ENCODE measurements at places on chromosomes 1 and 21.

- no peak for DNase-seq
These were observed 63.7 kb downstream of the EDARADD start for GRCh38 chr1:236457775-236458174.

DNA sequence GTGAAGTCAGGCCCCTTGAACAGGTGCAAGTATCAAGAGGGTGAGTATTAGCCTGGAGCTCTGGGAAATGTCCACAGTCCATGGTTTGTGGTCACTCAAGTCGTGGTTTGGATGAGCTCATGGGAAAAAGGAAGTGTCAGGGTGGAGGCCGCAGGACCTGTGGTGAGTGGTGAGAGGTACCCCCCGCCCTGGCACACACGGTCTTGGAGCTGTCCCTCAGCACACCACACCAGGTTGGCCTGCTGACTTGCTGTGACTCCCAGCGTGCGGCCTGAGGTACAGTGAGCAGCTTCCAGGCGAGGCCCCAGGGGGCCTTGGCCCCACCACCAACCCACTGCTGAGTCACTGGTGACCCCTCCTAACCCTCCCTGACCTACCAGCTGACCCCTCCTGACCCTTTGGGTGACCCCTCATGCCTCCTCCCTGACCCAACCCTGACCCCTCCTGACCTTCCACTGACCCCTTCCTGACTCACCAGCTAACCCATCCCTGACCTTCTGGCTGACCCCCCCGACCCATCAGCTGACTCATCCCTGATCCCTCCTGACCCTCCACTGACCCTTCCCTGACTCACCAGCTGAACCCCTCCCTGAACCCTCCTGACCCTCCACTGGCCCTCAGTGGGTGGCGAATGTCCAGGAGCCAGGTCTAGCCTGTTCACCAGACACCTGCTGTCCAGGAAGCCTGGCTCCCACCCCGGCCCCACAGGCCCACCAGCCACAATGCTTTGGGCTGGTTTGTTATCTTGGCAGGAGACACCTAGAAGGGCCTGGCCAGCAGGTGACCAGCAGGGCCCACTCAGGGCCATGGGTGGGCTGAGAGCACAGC is 34.8 kb upstream of the RNF187 start:
- peak; percentile 3 for DNase-seq

DNA sequence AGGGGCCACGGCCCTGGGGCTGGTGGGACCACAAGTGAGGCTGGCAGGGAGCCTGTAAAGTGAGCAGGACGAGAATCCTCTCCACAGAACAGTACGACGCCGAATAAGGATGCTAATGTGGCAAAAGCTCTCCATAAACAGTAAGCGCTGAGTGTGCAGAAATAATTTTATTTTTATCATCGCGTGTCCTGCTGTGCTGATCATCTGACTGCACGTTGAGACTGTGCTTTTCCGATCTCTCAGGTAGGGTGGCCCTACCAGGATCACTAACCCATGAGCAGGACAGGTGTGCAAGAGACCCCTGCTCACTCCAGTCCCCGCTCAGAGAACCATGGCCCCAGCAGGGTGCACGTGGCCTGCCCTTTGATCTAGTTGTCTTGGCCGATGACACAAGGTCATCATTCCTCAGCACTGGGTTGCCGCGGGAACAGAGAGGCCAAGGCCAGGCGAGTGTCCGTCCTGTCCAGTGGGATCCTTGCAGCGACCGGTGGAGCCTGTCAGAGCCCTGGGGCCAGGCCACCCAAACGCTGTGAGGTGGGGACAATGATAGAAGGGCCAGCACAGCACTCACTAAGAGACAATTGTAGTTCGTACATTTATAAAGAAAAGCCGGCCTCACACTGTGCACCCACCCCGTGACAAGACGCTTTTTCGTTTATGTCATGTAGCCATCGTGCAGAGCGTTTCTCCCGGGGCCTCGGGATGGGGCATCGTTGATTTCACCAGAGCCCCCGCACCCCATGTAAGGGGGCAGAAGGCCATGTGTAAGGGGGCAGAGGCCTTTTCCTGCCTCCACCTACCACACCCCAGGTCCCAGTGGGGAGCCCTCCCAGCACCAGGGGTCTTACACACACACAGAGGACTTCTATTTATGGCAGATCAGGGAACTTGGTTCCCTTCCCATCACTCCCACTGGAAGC is 52.7 kb upstream of the ADARB1 start:
- no peak for DNase-seq

- DNase-seq, result no peak
These were observed 504.0 kb upstream of the OLFM3 start for GRCh38 chr1:102500758-102501157.

DNA sequence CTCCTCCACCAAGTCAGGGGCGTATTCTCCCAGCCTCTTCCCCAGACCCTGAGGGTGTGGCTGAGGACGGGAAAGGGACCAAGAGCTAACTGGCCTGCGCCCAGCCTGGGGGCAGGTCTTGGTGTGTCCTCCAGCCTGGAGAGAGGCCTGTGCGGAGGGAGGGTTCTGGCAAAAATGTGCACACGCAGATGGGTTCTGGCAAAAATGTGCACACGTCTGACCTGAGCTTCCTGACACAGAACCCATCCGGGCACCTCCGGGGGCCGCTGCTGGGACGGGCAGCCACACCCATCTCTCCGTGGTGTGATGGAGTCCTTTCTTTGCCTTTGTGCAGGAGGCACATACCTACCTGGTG is 23.1 kb upstream of the PKP1 start:
- DNase-seq, result no peak

GRCh38 chr1:197180252-197180878 is 33.9 kb upstream of the ASPM start:
- DNase-seq, result peak; percentile 86

GRCh38 chr1:21603177-21604138 is 65.7 kb downstream of the RAP1GAP start:
- no peak for DNase-seq

DNA sequence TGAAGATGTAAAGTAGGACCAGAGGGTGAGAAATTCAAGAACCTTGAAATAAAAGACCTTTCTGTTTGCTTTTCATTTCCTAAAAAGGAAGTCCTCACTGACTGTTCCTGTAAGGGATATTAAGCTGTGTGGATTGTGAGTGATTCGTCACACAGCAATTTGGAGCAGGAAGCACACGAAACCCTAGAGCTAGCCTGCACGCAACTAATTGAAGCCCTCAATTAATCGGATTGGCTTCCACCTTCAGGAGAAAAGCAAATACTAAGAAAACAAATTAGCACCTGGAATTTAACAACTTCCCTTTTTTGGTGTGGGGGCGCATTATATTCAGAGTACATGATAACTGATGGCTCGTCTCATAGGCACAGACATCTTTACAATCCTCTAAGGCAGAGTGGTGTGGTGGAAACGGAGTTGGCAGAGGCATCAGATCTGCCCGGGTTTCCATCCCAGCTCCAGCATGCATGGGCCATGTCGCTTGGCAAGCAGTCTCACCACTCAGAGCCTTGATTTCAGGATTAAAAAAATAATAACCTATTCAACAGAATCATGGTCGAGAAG is 95.2 kb downstream of the KCNJ15 start:
- DNase-seq, result peak; percentile 95

- DNase-seq, result no peak
These were observed 101.7 kb downstream of the NPHP4 start for GRCh38 chr1:5890346-5891106.

GRCh38 chr1:173823781-173824314 is 625 bp upstream of the DARS2 start:
- no peak for DNase-seq

GRCh38 chr1:207051191-207051943 is at the start of gene YOD1:
TSS of gene YOD1 (minus strand) at chr1:207051208. CDS start at chr1:207051030, 178 bp downstream.
- peak; percentile 89 for DNase-seq

GRCh38 chr1:67485046-67485811 is 55.0 kb upstream of the SERBP1 start:
- no peak for DNase-seq

GRCh38 chr1:40708750-40709099 is 17.2 kb downstream of the NFYC start:
- peak; percentile 90 for DNase-seq

DNA sequence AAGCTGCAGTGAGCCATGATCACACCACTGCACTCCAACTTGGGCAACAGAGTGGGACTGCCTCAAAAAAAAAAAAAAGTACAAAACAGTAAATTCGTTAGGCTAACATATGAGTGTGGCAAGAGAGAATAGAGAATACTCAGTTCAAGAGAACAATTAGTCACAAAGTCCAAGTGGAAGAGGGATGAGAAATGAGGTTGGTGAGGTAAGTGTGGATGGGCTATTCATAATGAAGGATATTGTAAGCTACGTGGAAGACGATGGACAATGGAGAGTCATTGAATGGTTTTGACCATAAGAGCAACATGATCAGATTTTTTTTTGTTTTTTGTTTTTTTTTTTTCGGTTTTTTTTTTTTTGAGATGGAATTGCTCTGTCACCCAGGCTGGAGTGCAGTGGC is 34.8 kb downstream of the WDTC1 start:
- DNase-seq, result no peak

- no peak for DNase-seq
These were observed 7.1 kb upstream of the NAV1 start for GRCh38 chr1:201531551-201532425.

DNA sequence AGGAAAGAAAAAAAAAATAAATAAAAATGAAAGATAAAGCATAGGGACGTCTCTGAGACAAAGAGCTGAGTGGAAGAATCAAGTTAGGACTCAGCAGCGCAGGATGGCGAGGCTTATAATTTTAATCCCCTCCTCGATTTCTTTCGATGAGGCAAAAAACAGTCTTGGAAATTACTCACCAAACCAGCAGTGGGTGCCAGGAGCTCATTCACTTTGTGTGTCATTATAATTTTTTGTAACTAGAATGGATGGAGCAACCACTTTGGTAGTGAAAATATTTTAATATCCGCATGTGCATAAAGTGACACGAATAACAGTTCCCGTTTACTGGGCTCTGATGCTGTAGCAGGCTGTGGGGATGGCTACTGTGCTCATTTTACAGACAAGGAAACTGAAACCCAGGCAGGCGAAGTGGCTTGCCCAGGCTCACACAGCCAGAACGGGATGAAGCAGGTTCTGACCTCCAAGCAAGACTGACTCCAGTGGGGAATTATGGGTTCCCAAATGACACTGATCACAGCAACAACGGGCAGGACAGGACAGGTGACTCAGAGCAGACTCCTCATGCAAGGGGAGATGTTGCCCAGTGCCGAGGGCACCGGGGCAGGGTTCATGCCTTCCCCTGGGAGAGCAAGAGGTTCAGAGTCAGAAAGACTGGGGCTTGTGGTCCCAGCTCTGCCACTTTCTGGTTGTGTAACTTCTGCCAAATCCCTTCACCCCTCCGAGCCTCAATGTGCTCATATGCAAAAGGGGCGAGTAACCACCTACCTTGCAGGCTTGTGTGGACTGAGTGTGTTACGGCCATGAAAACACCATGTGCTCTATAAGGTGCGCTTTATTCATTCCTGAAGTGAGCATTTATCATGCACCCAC is 63.6 kb downstream of the RUNX3 start:
- DNase-seq, result no peak

DNA sequence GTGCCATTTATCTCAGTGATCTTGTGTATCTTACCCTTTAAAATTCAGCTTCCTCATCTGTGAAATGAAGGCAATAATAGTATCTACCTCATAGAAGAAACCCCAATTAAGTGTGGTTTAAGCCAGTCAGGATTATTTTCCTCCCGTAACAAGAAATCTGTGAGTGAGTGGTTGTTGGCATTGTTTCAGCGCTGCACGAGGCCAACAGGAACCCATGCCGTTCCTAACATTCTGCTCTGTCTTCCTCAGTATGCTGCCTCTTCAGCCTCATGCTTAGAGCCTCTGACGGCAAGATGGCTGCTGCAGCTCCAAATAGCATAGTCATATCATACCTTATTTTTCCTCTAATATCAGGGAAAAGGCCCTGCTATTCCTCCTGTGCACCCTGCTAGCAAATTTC is 289.7 kb downstream of the TM2D1 start:
- no peak for DNase-seq
